ENCODE measurements at places on chromosomes 11 and 22.

- DNase-seq = peak; percentile 54
These were observed 401.0 kb downstream of the LARGE1 start for GRCh38 chr22:33519071-33519973.

DNA sequence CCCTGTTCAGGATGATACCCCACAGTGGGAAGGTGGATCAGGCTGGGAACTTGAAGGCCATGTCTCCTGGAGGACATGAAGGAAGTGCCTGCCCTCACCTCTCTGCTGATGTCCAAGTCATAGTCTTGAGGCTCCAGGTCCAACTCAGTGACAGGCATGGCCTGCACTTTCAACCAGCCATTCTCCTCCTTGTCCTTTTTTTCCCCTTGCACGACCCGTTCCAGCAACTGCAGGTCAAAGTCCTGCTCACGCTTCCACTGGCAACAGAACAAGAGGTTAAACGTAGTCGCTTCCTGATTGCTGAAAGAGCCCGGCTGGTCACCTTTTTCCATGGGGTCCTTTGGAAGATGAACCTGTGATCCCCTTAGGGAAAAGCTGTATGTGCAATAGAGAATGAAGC, 47.7 kb downstream of the C11orf58 start:
- DNase-seq = no peak

GRCh38 chr11:117072517-117073461, 25.4 kb downstream of the SIK3 start:
- DNase-seq = peak; percentile 93

DNA sequence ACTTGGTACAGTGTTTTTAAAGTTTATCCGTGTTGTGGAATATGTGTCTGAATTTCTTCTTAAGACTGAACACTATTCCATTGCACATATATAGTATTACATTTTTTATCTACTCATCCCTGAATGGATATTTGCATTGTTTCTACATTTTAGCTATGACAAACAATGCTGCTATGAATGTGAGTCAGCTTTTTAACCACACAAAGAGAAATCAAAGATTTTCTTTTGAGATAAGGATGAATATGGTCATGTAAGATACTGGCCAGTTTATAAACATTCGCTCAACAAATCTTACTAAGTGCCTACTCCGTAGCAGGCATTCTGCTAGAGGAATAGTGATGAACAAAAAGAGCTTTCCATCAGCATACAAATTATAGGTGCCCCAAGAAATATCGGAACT, 16.5 kb upstream of the OR9G4 start:
- DNase-seq = no peak

DNA sequence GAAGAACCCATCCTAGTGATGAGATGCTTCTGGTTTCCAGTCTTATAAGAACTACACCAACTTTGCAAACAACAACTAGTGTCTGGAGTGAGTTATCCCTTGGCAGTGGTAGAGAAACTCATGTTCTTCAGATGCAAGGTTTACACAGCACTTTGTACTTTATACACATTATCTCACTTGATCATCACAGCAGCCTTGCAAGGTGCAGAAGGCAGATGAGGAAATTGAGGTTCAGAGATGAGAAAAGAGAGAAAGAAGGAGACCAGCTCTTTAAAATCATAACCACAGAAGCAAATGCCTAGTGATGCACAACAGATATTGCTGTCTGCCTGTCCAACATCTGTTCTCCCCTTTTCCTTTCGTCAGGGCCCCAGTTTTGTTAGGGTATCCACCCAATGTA, 16.7 kb upstream of the CD44 start:
- DNase-seq = no peak

- no peak for DNase-seq
These were observed 82.8 kb upstream of the E2F8 start for GRCh38 chr11:19323502-19323901.

GRCh38 chr11:99316776-99317520, 296.2 kb downstream of the CNTN5 start:
- no peak for DNase-seq

DNA sequence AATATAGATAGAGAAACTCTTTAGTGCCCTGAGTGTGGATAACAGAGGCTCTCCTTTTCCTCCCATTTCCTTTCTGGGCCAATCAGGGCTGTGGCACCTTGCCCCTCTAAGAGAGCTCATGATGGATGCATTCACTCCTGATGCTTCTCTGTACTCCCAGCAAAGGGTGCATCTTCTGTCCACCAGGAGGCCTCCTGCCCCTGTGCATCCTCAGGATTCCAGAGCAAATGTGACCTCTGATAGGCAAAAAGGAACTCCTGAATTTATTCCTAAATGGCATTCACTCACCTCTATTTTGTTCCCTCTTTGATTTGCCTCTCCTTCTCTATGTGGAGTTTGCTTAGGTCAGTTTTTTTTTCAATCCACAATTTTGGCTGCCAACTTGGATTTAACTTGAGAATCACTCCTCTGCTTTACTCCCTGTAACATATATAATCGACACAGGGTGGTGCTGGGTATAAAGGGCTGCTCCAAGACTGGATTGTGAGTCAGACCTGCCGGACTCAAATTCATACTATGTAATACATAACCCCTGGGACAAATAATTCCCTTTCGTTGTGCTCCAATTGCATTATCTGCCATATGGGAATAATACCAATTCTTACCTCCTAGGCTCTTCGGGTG, 1.1 kb upstream of the MRGPRX4 start:
- peak; percentile 12 for DNase-seq

DNA sequence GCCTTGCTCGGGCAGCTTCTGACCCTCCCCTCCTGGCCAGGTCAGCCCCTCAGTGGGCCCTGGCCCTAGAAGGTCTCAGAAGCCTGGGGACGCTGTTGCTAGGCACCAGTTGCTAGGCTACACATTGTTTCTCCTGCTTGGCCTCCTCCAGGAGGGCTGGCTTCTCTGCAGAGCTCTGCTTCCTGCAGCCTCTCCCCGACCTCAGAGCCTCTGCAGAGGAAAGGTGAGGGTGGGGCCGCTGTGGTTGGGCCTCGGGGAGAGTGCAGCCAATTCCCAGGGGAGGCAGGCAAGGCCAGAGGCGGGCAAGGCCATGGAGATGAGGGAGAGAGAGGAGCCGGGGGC, 27.6 kb upstream of the LRRC10B start:
- DNase-seq = peak; percentile 16

DNA sequence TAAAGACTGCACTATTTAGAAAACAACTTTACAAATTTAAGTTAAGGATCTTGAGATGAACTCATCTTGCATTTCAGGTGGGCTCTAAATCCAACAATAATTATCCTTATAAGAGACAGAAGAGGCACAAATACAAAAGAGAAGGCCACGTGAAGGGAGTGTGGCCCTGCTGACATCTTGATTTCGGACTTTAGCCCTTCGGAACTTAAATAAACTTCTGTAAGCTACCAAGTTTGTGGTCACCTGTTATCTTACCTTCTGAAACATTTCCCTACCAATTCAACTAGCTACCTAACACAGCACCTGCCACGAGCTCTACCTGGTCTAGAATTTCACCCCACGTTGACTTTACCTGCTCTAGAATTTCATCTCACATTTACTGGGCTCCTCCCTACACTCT, 42.9 kb upstream of the ARHGAP32 start:
- no peak for DNase-seq

- DNase-seq = no peak
These were observed 102.9 kb upstream of the FGF3 start for GRCh38 chr11:69922015-69922595.

GRCh38 chr11:101686514-101686913, 102.7 kb upstream of the TRPC6 start:
- peak; percentile 95 for DNase-seq

GRCh38 chr22:45648301-45649117, 23.1 kb upstream of the ATXN10 start:
- DNase-seq = no peak

DNA sequence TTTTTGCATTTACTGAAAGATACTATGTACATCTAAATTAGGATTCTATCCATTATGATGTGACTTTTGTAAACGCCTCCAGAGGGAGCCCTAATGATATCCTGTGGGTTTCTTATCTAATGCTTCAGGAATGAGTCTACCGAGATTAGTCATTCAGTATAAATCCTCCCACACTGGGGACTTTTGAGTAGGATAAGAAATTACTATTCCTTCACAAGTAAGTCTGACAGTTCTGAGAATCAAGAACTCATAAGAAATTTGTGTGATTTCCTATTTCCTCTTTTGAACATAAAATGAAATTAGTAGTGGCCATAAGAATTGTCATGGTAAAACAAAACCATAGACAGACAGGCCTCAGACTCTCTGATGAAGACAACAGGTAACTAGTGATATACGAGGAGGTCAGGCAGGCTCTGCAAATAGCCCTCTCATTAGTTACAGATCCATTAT, 10.0 kb upstream of the OR5M1 start:
- peak; percentile 39 for DNase-seq

DNA sequence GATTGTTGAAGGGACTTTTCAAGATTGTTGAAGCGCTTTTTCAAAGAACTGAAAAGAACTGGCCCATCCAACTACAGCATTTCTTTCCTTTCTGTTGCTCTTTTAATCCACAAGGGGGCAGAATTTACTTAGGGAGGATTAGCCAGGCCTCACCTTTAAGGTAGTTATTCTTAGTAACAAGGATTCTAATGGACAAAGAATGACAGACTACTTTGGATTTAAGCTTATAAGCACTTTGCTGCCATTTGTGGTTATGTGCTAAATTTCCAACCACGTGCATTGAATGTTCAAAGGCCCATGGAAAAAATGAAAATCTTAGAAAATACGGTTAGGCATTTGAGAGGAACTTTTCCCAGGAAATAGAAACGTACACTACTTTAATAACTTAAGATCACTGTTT, 49.5 kb upstream of the HSPA8 start:
- no peak for DNase-seq

GRCh38 chr11:114082767-114083181, 23.3 kb downstream of the ZBTB16 start:
- DNase-seq = no peak

- DNase-seq = no peak
These were observed 140.2 kb upstream of the SESN3 start for GRCh38 chr11:95371153-95371552.

- DNase-seq = no peak
These were observed 258.8 kb downstream of the MIAT start for GRCh38 chr22:26916236-26916635.

DNA sequence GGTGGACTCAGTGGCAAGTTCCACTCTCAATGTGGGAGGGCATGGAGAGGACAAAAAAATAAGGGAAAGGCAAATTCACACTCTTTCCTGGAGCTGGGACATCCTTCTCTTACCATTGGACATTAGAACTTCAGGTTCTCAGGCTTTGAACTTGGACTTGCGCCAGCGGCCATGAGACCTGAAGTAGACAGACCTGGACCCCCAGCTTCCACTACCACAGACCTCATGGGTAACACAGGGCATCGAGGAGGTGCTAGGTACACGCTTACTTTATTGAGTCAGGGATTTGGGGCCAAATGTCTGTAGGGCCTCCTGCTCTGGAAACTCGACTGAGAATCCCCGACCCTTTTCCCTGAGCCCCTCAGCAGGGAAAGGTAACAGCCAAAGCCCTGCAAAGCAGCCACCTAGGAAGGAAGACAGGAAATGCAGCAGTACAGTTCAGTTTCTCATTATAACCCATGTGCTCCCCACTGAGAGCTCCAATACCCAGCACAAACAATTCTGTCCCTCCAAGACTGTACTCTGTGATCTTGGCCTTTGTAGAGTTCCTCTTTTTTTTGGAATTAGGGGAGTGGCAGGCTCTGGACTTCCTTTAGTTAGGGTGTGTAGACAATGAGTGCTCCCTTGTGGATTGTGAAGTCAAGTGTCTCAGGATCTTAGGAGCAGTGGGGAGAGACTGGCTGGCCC, 5.7 kb downstream of the CHRNA10 start:
- DNase-seq = no peak

GRCh38 chr11:102719620-102720277, 5.0 kb downstream of the MMP8 start:
- no peak for DNase-seq

DNA sequence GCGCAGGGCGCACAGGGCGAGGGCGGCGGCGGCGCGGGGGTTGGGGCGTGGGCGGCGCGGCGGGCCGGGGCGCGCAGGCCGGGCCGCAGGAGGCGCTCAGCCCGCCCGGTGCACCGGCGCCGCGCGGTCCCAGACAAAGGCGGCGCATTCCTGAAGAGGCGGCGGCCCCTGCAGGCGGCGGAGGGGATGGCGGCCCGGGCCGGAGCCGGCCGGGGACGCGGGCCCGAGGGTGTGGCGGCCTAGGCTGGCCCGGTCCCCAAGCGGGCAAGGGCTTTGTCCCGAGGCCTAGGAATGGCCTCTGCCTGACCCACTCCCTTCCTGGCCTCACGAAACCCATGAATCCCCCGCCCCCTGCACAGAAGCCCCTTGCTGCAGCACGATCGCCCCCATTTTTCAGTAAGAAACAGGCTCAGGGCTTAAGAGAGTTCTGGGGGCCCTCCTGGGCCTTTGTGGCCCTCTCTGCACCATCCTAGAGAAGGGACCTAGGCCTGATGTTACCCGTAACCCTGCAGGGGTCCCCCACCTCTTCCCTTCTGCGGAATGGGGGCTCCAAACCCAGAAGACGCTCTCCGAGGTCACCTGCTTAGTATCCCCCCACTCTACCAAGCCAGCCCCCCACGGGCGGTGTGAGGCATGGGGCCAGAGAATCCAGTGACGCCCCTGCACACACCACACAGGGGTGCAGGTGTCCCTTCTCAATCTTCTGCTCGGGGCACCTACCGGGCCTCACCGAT, at the start of gene RTN4R:
RTN4R (minus strand) TSS at position 40 of the 734 bp plus-strand sequence. CDS start 226 bp downstream, outside the sequence.
- DNase-seq = no peak

GRCh38 chr11:134014511-134014910, 54.4 kb upstream of the JAM3 start:
- DNase-seq = no peak

GRCh38 chr11:22677153-22677903, 10.9 kb downstream of the GAS2 start:
- DNase-seq = no peak

DNA sequence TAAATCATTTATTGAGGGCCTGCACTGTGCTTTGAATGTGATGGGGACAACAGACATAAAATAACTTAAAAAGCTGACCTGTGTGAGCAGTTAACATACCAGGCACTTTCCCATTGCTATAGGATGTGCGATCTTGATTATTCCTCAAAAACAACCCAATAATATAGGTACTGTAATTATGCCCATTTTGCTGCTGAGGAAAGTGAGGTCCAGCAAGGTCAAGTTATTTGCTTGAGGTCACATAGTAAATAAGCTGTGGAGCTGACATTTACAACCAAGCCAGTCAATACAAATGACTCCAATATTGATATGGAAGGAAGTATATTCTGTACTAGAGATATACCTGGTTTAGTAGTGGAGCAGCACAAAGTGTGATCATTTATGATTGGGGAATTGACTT, 96.2 kb downstream of the TEAD1 start:
- no peak for DNase-seq

GRCh38 chr11:88306785-88307184, 30.8 kb downstream of the CTSC start:
- no peak for DNase-seq

DNA sequence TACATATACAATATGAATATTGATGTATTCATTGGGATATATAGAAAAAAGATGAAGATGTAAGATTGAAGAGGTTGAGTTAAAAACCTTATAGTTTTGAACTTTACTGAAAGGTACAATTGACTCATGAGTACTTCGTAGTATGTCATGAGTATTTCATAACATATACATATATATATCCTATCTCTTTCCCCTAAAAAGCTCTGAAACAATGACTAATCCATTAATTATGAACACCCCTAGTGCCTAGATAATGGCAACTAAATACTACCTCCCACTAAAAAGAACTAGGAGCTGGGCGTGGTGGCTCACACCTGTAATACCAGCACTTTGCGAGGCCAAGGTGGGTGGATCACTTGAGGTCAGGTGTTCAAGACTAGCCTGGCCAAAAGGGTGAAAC, 31.5 kb downstream of the SLC35F2 start:
- no peak for DNase-seq
